ENCODE measurements at places on chromosomes 1 and 21. TPM values are rescaled to one million over a fixed set of nuclear protein-coding genes. Genes with fewer than 3 reads are reported as not detected.

DNA sequence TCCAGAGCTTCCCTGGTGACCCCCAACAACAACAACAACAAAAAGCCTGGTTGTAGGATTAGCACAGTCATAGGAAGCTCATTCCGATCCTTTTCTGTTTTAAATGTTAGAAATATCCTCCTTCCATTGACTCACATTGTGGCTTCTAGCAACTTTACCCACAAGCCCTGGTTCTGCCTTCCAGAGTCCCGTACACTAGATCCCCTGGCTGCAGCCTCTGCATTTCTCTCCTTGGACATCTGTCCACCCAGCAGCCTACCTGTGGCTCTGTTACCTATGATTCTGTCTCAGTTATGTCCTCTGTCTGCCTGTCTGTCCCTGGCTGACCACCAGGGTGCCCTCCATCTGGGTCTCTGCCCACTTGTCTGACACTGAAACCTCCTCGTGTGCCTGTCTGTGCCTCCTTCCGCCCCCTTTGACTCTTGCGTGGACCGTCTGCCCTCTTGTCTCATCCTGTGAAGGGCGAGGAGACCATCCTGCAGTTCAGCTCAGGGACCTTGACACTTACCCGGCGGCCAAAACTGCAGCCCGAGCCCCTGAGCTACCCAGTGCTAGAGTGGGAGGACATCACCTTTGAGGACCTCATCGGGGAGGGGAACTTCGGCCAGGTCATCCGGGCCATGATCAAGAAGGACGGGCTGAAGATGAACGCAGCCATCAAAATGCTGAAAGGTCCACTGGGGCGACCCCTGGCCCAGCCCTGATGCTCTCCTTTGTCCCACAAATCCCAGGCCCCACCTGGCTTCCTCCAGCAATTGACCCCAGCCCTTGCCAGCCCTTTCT is 16.1 kb downstream of the TIE1 start:
- DNase-seq: no peak
- no peaks in the 10 kb centered on the region for H3K36me3 ChIP-seq
- no peaks in the 10 kb centered on the region for H3K27me3 ChIP-seq

DNA sequence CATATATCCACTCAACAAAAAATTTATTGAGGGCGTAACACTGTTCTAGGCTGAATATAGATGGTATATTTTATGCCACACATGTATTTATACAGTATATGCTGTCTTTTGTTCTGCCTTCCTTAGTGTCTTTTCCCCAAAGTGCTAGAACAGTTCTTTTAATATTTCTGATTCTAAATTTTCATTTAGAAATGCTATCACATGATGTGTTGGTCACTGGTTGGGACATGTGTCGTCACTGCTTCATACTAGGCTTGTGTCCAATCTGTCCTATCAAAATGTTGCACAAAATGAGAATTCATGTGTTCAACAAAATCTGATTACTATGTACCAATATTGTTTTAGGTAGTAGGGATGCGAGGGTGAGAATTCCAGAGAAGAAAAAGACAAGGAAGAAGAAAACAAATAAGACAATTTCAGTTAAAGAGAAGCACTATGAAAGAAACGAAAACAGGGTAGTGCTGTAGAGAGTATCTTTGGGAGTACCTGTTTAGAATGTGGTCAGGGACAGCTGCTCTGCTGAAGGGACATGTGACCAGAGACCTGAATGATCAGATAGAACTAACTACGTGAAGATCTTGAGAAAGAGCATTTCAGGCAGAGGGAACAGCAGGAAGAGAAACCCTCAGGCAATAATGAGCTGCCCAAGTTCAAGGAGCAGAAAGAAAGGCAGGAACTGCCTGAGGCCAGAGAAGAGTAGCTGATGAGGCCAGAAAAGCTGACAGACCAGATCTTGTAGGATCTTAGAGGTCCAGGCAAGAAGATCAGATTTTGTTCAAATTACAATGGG is 1.3 kb downstream of the KMO start:
- no peaks in the 10 kb centered on the region for H3K4me1 ChIP-seq
- DNase-seq: no peak
- H3K4me3 ChIP-seq: no peak overlapping the region
- no peak overlapping the region for H3K27ac ChIP-seq
- no peaks in the 10 kb centered on the region for H3K36me3 ChIP-seq
- H3K27me3 ChIP-seq: peaks cover 3% of the 10 kb centered on the region

DNA sequence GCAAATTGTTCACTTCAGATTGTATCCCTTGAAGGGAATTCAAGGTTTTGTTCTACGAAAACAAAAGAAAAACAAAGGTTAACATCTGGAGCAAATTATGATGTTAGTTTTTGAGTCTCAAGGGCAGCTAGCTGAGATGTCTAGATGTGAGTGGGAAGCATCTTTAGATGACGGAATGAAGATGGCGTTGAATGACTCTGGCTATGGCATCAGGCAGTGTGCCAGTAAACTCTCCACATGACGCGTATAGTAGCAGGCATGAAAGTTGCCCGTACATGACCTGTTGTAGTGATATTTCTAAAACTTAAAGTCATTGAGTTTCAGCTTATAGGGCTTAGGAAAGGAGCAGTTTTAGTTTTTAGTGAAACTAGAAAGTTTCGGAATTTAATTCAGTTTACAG is 12.3 kb upstream of the SDC3 start:
- H3K27me3 ChIP-seq: no peaks in the 10 kb centered on the region
- H3K4me1 ChIP-seq: peaks cover 7% of the 10 kb centered on the region
- no peak overlapping the region for H3K4me3 ChIP-seq
- H3K36me3 ChIP-seq: no peaks in the 10 kb centered on the region
- DNase-seq: no peak

GRCh38 chr1:205955499-205955898 is 12.2 kb upstream of the SLC26A9 start:
- no peak for DNase-seq
- H3K27me3 ChIP-seq: peaks cover 6% of the 10 kb centered on the region
- H3K4me1 ChIP-seq: peaks cover 2% of the 10 kb centered on the region
- no peak overlapping the region for H3K4me3 ChIP-seq
- H3K36me3 ChIP-seq: no peaks in the 10 kb centered on the region
- H3K27ac ChIP-seq: no peak overlapping the region

DNA sequence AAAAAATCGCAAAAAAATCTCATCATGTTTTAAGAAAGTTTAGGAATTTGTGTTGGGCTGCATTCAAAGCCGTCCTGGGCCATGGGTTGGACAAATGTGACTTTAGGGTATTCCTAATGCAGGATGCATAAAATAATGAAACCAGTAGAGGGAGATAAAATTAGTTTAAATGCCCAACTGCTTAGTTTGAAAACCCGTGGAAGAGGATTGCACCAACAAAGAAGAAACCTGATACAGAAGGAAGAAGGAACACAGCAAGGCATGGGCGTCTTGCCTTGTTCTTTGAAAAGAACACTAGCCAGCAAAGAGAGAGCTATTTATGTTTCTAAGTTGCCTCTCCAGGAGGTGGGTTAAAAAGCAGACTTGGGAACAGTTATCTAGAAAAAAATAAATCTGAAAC is 37.9 kb downstream of the WDR3 start:
- peaks cover 5% of the 10 kb centered on the region for H3K36me3 ChIP-seq
- peaks cover 5% of the 10 kb centered on the region for H3K4me1 ChIP-seq
- H3K27ac ChIP-seq: peak overlapping the region; percentile 17
- H3K4me3 ChIP-seq: no peak overlapping the region
- no peaks in the 10 kb centered on the region for H3K27me3 ChIP-seq

- no peak overlapping the region for H3K4me3 ChIP-seq
- no peak overlapping the region for H3K27ac ChIP-seq
- no peak for DNase-seq
These were observed 141.4 kb downstream of the SYF2 start for GRCh38 chr1:25090707-25091422.

GRCh38 chr21:19731251-19731650 is 1267.0 kb upstream of the NCAM2 start:
- no peak for DNase-seq
- no peak overlapping the region for H3K4me3 ChIP-seq
- H3K36me3 ChIP-seq: no peaks in the 10 kb centered on the region
- no peaks in the 10 kb centered on the region for H3K4me1 ChIP-seq
- no peak overlapping the region for H3K27ac ChIP-seq

GRCh38 chr1:7856345-7856744 is 3.5 kb upstream of the UTS2 start:
- H3K4me3 ChIP-seq: no peak overlapping the region
- no peaks in the 10 kb centered on the region for H3K36me3 ChIP-seq
- H3K4me1 ChIP-seq: no peaks in the 10 kb centered on the region
- DNase-seq: peak; percentile 5
- no peak overlapping the region for H3K27ac ChIP-seq
- no peaks in the 10 kb centered on the region for H3K27me3 ChIP-seq

- H3K4me1 ChIP-seq: no peaks in the 10 kb centered on the region
- DNase-seq: peak; percentile 69
- H3K27ac ChIP-seq: peak overlapping the region; percentile 36
- H3K36me3 ChIP-seq: no peaks in the 10 kb centered on the region
- no peaks in the 10 kb centered on the region for H3K27me3 ChIP-seq
These were observed 339 bp upstream of the RNPC3 start for GRCh38 chr1:103525114-103525606.

DNA sequence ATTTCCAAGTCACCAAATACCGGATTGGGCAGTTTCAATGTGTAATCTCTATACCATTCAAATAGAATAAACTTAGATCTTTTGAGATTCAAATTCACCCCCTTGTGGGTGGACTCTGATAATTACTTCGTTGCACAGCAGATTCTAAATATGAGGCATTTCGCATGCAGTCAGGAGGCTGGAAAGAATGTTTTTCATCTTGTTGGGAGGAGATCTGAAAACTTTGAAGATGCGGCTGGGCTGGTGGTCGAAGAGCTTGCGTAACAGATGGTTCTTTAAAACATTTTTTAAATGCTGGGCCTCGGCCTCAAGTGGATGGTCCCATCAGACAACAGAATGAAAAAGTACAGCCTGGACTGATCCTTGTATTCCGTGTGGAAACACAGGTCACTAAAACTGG is 10.4 kb downstream of the NR5A2 start:
- no peak for DNase-seq
- H3K4me1 ChIP-seq: peaks cover 52% of the 10 kb centered on the region
- no peaks in the 10 kb centered on the region for H3K36me3 ChIP-seq

DNA sequence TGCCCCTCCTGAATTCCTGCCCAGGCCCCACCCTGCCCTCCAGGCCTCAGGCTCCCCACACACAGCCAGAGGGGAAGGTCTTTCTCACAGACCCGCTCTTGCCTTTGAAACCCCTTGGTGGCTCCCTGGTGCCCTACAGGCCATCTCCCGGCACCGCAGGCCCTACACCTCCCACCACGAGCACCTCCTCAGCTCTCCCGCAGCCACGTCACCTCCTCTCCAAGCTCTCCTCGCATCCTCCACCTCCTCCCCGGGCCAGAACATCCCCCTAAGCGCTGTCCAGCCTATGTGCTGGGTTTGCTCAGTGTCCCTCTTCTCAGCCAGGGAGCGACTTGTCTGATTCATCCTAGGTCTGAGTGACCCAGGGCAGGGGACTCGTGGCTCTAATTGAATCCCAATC is 66.4 kb downstream of the DMRTB1 start:
- H3K27ac ChIP-seq: no peak overlapping the region
- H3K36me3 ChIP-seq: no peaks in the 10 kb centered on the region
- no peak for DNase-seq
- no peak overlapping the region for H3K4me3 ChIP-seq
- peaks cover 20% of the 10 kb centered on the region for H3K27me3 ChIP-seq

GRCh38 chr1:153572569-153573015 is 6.9 kb upstream of the S100A2 start:
- H3K4me3 ChIP-seq: no peak overlapping the region
- no peaks in the 10 kb centered on the region for H3K36me3 ChIP-seq
- H3K27ac ChIP-seq: no peak overlapping the region
- peak; percentile 78 for DNase-seq
- peaks cover 17% of the 10 kb centered on the region for H3K4me1 ChIP-seq

GRCh38 chr1:109084563-109085517 is 5.7 kb upstream of the TMEM167B start:
- no peak overlapping the region for H3K27ac ChIP-seq
- no peaks in the 10 kb centered on the region for H3K27me3 ChIP-seq
- DNase-seq: no peak
- H3K4me1 ChIP-seq: peaks cover 13% of the 10 kb centered on the region
- H3K4me3 ChIP-seq: no peak overlapping the region

DNA sequence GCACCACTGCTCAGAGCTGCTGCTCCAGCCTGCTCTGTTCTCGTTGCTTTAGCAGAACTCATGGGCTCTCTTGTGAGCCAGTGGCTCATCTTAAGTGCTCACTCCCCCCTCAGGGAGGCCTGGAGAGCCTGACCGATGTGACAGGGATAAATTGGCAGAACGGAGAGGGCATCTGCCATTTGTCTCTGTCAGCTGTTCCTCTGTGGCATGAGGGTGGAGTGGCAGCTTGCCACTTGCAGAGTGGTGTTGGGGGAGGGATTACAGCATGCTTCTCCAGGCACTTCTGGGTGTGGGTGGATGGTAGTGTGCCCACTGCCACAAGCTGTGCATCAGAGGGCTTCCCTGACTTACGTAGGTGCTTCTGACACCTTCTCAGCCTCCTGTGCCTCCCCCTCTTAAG is 229.5 kb downstream of the PAPPA2 start:
- no peak overlapping the region for H3K4me3 ChIP-seq
- H3K36me3 ChIP-seq: no peaks in the 10 kb centered on the region

GRCh38 chr1:3012456-3013291 is 8.6 kb upstream of the ACTRT2 start:
- no peaks in the 10 kb centered on the region for H3K36me3 ChIP-seq
- no peak overlapping the region for H3K4me3 ChIP-seq
- H3K27ac ChIP-seq: no peak overlapping the region

GRCh38 chr1:46719689-46720088 is 775 bp upstream of the EFCAB14 start:
- DNase-seq: no peak
- H3K27ac ChIP-seq: peak overlapping the region; percentile 81
- peaks cover 16% of the 10 kb centered on the region for H3K4me1 ChIP-seq
- peaks cover 9% of the 10 kb centered on the region for H3K36me3 ChIP-seq

DNA sequence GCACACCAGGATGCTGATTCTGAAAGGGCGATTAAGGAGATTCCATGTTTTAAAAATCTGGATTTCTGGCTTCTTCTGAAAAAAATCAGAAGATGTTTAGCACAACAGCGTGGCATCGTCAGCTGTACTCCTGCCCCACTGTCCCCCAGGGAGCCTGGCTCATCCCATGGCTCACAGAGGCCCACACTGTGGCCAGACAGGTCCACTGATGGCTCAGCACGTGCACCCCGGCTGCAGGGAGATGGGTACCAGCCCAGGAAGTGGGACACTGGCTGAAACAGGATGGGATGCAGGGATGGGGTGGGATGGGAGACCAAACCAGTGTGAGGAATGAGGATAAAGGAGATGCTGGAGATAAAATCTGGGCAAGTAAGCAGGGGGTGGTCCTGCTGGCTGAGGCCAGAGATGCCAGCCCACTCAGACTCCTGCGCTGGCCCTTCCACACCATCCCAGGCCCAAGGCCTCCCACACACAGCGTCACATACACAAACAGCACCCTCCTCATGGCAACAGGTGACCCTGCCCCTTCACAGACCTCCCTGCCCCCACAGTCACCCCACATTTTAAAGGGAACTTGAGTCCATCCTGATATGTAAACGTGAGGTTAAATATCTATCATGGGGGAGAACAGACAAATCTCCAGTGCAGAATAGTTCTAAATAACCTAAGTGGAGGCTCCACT is 23.9 kb upstream of the SAMD11 start:
- H3K36me3 ChIP-seq: no peaks in the 10 kb centered on the region
- no peak for DNase-seq
- H3K27ac ChIP-seq: no peak overlapping the region
- no peaks in the 10 kb centered on the region for H3K4me1 ChIP-seq
- no peak overlapping the region for H3K4me3 ChIP-seq
- H3K27me3 ChIP-seq: peaks cover 23% of the 10 kb centered on the region

GRCh38 chr1:169347688-169348382 is 19.8 kb downstream of the NME7 start:
- no peak for DNase-seq
- no peaks in the 10 kb centered on the region for H3K27me3 ChIP-seq
- no peak overlapping the region for H3K27ac ChIP-seq

Gene ASCL5
- total RNA-seq: 0.04 TPM

Gene CAMK1G
- 0.04 TPM for total RNA-seq

Gene ECM1
- 2.2 TPM for total RNA-seq

Gene ST6GALNAC5
- total RNA-seq: 2.8 TPM

Gene DMBX1
- not detected for total RNA-seq
